ENCODE measurements at places on chromosomes 13 and 19.

DNA sequence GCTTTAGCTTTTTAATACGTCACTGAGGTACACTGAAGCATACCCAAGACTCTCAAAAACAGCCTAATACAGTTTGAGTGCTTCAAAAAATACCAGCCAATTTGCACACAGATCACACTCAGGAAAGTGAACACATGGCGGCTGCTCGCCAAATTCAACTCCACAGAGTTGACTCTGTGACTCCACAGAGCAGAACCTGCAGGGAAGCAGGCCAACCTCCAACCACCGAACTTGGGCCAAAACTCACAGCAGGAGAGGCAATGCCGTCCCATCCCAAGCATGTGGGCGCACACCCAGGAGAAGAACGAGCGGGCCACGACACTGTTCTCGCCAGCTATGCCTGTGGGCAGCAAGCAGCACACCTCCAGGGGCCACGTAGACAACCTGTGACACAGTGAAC is 21.1 kb downstream of the ELL start:
- DNase-seq: no peak

DNA sequence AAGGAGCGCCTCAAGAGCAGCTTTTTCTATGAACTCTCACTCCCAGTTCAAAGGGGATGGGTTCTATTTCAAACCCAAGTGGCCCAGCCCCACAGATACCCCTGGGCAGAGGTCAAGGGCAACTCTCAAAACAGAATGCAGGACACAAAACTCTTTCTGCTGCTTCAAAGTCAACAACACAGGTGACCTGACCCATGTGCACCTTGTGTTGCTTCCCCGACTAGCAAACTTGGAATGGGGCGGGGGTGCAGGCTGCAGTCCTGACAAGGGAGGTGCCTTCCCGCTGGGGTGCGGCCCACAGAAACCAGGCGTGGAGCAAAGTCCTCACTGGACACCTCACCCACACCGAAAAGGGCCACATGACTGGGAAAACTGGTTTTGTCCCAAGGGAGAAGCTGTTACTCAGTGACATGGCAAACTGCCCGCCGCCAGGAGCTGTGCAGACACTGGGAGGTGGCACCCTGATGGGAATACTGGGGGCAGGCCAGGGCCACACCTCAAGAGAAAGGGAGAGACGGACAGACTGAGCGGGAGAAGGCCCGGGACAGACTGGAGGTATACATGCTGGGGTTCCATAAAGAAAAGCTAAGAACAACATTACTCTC is 17.4 kb downstream of the ZC3H4 start:
- no peak for DNase-seq

- no peak for DNase-seq
Observed at GRCh38 chr19:1362387-1363257, 21.1 kb upstream of the NDUFS7 start.

- DNase-seq: no peak
Observed at GRCh38 chr19:36041831-36042230, 9.2 kb upstream of the CLIP3 start.

DNA sequence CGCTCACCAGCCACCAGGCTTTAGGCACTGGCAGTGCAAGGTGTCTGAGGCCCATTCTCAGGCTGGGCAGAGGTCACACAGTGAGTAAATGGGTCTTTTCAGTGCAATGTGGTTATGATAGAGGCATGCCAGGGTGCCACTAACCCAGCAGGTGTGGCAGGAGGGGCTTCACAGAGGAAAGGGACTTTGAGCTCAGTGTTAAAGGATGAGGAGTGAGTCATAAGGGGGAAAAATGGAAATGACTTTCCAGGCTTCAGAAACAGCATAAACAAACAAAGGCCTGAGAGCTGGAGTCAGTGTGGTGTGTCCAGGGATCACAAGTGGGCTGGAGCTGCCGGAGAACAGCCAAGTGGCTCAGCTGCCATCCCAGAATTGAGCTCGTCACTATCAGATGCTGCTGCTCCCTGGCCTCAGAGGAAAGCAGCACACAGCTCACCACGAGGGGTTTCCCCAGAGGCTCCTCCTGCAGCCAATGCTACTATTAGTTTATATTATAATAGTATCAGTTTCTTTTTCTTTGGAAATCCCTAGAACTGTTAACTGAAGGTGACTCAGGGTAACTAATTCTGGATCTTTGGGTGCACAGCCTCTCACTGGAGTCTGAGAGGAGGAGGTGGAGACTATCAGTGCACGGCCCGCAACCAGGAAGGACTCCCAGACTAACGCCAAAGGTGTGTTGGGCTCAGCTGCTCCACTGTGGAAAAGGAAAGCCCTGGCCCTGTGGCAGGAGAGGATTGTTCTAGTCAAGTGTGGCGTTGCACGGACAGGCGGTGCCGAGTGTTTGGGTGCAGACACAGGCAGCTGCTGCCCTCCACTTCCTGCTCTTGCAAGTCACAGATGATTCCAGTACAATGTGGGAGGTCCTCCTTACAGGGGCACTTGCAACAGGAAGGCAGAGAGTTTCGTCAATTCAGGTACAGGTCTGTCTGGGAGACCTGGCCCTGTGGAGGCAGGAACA is 39.5 kb downstream of the DHRS12 start:
- DNase-seq: no peak

Data from stimulated activated CD8-positive, alpha-beta memory T cell treated with anti-CD3 and anti-CD28 coated beads, Interleukin-2, amount 100 ng/mL, for 1 hour (primary cell).